ENCODE measurements at places on chromosomes 3 and 15. TPM values are rescaled to one million over a fixed set of nuclear protein-coding genes. Genes with fewer than 3 reads are reported as not detected.

DNA sequence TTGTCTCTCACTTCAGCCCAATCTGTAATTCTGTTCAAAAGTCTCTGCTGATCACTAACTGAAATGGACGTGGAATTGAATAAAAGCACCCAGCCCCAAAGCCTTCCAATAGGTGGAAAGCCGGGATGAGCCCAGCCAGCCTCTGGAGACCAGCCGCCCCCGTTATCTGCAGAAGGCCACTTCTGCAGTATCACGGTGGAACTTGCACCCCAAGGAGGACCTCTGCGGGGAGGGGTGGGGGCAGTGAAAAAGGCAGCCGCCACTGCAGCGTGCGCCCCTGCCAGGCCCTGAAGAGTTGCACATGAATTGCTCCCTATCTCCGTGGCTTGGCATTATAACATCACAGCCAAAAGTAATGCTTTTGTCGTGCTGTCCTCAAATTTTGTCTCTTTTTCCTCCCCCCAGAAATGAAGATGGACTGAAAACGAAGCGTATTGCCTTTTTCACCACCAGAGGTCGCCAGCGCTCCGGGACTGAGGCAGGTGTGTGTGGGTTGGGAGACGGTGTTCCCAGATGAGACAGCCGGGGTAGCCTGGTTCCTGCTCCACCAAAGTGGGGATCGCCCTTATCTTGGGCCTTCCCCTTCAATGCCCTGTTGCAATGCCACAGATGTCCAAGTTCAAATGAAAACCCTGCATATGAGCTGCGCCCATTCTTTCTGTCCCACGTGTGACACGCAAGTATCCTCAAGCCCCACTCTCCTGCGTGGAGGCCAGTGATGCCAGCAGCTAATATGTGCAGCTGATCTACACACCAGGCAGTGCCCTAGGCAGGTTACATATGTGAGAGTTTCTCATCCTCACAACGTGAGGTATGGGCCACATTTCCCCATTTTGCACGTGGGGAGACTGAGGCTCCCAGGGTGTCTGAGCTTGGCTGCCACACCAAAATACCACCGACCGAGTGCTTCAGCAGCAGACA lies 96.0 kb downstream of the LRRK1 start:
- DNase-seq = peak; percentile 5

The AHSG gene
- total RNA-seq = 1.2 TPM

The TRH gene
- not detected for total RNA-seq

The PRR20G gene
- not detected for total RNA-seq

The GNAT1 gene
- total RNA-seq = not detected

The SH3GL3 gene
- not detected for total RNA-seq

DNA sequence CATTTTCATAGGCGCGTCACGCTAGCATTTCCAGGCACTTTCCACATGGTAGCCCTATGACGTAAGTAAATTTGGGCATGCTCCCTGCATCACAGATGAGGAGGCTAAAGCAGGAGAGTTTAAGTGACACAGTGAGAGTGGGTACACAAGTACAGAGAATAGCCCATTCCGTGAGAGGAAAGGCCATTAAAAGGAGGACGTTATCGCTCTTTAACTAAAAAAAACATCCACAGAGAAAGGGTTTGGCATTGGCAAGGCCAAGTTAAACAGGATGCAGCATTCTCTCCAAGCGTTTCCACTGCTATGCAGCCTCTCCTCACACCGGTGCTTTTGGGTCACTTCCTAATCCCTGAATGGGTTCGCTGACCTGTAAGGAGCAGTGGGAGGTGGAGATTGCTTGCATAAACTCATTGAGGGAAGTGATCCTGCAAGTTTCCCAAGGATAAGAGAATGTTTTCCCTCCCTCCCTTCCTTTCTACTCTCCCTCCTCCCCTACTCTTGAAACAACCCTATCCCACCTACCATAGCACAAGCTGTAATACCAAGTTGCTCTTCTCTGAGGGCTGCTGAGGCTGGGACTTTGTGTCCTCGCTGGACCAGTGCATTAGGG lies 147.7 kb downstream of the VGLL4 start:
- no peak for DNase-seq

DNA sequence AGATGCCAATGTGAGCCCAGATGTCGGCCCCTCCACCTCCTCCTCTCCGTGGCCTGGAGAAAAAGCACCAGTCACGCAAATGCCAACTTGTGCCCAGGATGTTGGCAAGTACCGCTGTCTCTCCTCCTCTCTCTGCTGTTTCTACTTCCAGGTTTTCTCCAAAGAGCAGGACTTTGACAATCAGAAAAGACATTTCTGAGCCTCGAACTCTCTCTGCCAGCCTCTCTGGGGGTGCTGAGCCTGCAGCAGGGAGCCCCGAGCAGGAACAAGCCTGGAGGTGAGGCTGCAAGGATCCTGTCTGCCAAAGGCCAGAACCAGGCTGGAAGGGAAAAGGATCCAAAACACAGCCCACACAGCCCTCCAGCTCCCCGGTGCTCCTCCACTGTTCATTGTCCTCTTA lies 89.7 kb downstream of the SEC22A start:
- DNase-seq = no peak

DNA sequence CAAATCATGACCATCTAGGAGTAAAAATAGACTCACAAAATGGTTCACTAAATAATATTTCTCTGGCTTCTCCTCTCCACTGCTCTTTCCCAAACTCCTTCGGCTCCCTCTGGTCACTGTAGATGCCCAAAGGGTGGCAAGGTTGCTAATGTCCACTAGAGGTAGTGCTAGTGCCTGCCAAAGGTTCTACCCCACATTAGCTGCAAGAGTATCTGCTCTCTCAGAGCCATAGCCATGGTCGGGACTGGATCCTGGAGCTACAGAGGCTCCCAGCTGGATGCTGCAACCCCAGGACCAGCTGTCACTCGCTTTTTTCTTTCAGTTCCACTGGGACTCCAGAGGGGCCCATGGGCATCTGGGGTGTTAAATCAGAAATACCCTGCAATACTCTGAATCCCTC lies 8.5 kb downstream of the HTR3D start:
- no peak for DNase-seq

The FES gene
- total RNA-seq = 23.9 TPM

- DNase-seq = no peak
These were observed 13.4 kb downstream of the CIDEC start for GRCh38 chr3:9866639-9867038.

GRCh38 chr3:181955566-181955965 lies 243.8 kb downstream of the SOX2 start:
- no peak for DNase-seq

DNA sequence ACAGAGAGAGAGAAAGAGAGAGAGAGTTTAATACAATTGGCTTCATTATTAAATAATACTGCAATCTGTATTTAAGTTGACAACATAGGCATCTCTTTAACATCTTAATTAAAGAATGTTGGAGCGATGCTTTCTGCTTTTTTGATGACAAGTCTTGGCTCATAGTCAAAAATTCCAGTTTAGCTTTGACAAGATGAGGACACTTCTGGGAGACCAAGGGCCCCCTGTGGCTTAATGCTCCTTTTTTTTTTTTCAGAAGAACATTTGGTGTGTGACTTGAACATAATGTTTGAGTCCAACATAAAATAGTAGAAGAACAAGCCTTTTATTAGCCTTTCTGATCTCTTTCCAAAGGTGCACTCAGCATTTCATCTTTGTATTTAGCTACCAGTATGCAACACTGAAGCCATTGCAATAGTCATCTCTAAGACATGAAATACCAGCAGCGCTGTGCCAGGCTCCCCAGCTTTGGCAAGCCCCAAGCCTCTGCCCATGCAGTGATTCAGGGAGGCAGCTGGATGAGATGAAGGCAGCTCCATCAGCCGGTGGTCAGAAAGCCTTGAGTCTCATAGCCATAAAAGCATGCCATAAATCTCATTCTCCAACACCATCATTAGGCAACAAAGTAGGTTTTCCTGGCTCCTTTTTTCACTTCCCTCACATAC lies 349.4 kb upstream of the SEMA6D start:
- no peak for DNase-seq

The REC114 gene
- total RNA-seq = not detected

The EPB42 gene
- not detected for total RNA-seq

GRCh38 chr15:66911131-66911700 lies 154.2 kb upstream of the SMAD3 start:
- no peak for DNase-seq

DNA sequence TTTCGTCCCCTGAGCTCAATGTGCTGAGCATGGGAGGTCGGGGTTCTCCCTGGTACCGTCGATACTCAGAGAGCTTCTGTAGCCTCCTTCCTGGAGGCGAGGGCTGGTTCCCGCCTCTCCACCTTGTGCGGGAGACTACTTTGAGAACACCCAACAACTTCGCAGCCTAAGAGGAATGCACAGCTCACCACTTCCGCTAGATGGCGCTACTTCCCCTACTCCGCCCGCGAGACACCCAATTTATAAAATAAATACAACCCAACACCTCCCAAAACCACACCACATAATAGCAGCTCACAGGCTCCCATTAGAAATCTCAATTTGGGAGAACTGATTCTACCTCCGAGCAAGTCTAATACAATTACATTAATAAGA lies 1.2 kb downstream of the RGMA start:
- peak; percentile 15 for DNase-seq

- DNase-seq = no peak
These were observed 80.1 kb upstream of the HERC1 start for GRCh38 chr15:63913786-63914315.

The SIN3A gene
- total RNA-seq = 63.6 TPM

The CNTN3 gene
- not detected for total RNA-seq

DNA sequence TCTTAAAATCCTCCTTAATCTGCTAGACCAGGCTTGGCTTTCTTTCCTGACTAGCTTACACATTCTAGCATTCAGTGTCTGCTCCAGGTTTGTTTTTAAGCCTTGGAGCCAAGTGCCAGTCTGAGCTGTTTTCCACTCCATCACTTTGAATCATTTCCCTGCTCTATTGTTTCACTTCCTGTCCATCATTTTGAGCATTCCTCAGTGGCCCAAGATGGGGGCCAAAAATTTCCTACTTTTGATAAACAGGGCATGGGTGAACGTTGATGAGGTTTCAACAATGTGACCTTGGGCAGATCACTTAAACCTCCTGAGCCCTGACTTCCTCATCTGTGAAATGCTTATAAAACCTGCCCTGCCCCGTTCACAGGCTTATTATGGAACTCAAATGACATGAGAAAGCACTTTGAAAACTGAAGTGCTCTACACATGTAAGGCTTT lies 4.4 kb downstream of the CYP19A1 start:
- no peak for DNase-seq

GRCh38 chr3:127077068-127077467 lies 94.2 kb downstream of the PLXNA1 start:
- no peak for DNase-seq

GRCh38 chr15:70093070-70093469 lies 4.6 kb downstream of the TLE3 start:
- no peak for DNase-seq

GRCh38 chr3:126569390-126569975 lies 10.8 kb upstream of the C3orf22 start:
- no peak for DNase-seq

DNA sequence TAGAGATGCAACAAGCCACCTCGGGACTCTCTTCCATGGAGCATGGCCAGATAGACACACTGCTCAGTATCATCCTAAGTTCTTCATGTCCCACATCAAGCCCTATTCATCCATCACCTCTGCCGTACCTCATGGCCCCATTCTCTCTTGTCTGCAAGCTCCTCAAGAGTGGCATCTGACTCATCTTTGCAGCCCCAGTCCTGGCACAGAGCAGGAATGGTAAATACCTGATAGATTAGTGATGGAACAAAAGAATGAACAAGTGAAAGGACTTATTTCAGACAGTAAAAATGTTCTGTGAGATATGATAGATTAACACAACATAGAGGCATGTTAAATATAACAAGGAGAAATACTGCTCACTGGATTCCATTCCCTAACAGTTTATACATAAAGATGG lies 176.4 kb downstream of the ISL2 start:
- DNase-seq = no peak

The MYEF2 gene
- total RNA-seq = 26.1 TPM

The SYNPR gene
- not detected for total RNA-seq

The OR5K2 gene
- not detected for total RNA-seq

The KNG1 gene
- 0.21 TPM for total RNA-seq

- no peak for DNase-seq
These were observed 97.8 kb downstream of the SEC22A start for GRCh38 chr3:123299581-123299980.

DNA sequence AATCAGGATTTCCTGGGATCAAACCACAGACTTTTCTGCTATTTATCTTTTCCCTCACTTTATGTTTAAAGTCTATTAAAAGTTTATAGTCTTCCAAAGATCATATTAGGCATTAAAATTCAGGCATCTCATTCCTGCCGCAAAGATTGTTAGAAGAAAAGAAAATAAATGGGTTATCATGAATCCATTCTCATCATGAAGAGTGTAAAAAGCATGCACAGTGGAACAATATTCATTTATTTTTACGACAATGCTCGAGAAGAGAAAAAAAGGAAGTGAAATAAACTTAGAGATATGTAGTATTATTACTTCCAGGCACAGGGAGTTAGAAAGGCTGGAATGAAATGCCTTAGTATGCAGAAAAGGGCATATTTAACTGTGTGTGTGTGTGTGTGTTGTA lies 213.7 kb upstream of the PLSCR5 start:
- no peak for DNase-seq

The CFAP161 gene
- total RNA-seq = not detected

DNA sequence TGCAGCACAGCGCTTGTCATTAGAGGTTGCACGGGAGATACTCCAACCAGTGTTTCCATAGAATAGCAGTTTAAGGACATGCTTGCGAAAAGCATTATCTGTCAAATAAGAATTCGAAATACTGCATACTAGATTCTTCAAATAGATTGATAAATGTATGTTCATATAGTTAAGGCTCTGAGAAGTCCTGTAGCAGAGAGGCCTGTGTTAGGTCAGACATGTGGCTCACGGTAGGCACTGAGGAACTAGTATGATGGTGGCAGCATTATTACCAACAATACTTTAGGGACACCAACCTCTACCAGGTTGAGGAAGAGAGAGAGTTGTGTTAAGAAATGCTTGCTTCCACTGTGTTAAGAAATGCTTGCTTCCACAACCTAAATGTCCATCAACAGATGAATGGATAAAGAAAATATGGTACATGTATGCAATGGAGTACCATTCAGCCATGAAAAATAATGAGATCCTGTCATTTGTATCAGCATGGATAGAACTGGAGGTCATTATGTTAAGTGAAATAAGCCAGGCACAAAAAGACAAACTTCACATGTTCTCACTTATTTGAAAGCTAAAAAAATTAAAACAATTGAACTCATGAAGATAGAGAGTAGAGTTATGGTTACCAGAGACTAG lies 14.9 kb downstream of the MTMR14 start:
- DNase-seq = no peak

The GOLGA8Q gene
- total RNA-seq = not detected

The TMIE gene
- total RNA-seq = not detected

DNA sequence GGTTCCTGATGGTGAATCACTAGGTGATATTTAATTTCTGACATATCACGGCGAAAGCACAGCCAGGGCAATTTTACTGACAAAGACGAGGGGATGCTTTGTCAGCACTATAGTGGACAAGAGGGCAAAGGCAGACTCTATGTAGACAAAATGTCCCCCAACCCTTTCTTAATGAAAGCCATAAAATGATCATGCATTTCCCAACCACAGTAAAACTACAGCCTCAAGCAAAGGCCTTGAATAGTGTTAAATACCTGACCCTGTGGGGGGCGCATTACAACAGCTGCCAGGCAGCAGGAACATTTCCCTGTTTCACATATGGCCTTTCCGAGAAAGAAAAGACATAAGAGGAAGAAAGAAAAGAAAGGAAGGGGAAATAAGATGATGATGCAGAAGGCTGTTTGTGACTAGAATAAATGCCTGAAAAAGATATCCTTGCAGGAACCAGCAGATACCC lies 49.5 kb downstream of the GLDN start:
- no peak for DNase-seq

The PATL2 gene
- total RNA-seq = 10.7 TPM

GRCh38 chr3:78991656-78992055 lies 776.1 kb downstream of the ROBO1 start:
- no peak for DNase-seq

Measured in GM12878 (cell line).